ENCODE measurements at places on chromosomes 7 and 10.

GRCh38 chr7:74544706-74545469 lies 91.2 kb downstream of the GTF2IRD1 start:
- no peak for DNase-seq

- DNase-seq: no peak
Measured at GRCh38 chr10:62699148-62699547, 105.4 kb upstream of the ADO start.

- DNase-seq: no peak
Measured at GRCh38 chr10:104029521-104029860, 56.2 kb downstream of the COL17A1 start.

DNA sequence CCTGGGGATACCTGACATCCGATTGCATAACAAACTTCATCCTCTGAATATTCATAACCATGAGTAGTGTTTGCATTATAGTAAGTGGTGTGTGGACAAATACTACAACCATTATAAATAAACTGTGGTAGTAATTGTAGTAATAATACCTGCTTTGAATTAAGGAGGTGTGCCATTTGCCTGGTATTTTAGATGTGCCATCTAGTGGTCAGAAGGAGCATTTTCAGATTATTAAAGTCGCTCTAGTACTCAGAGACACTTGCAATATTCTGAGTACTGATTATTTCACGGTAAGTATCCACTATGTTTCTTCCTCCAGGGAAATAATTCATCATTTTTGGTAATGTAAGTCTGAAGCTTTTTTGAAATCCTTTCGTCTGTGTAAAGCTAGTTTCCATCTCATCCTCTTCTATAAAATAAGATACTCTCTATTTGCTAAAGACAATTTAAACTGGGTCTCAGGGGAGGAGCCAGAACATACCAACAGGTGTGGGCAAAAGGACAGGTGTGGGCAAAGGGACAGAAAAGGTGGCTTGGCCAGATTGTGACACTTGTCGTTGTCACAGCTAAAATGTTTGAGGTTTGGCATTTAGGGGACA lies 115.3 kb upstream of the WDR11 start:
- no peak for DNase-seq

GRCh38 chr7:101450064-101450463 lies 87.4 kb downstream of the COL26A1 start:
- no peak for DNase-seq

GRCh38 chr7:31938650-31939049 lies 131.6 kb downstream of the PDE1C start:
- DNase-seq: no peak

DNA sequence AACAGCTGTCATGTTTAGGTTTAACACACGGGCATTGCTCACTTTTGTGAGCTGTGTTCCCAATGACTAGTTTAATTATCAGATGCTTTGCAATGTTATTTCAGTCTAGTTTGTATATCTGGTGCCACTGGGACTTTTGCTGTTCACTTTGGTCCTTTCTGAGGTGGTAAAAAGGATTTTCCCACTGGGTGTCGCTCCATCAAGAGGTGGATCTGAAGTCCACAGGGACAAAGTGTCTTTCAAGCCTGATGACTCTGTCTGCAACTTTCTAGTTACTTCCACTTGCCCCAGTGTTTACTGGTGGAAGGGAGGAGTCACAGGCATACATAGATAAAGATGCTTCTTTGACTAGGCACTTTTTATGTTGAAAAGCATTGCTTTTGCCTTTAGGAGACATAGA lies 242.2 kb downstream of the HGF start:
- no peak for DNase-seq

Data from stimulated activated CD4-positive, alpha-beta T cell treated with anti-CD3 and anti-CD28 coated beads, TNF-alpha, amount 100 ng/mL, for 1 hour (primary cell).